Spleen (tissue), 13 donors: ENCODE measurements at places on chromosomes 1 and 21. TPM values are rescaled to one million over a fixed set of nuclear protein-coding genes. Genes with fewer than 3 reads are reported as not detected.

GRCh38 chr1:171292799-171293198, 21.2 kb upstream of the FMO4 start:
- H3K36me3 ChIP-seq = no peaks in the 10 kb centered on the region
- H3K27me3 ChIP-seq = no peaks in the 10 kb centered on the region
- no peak overlapping the region for H3K27ac ChIP-seq

- DNase-seq = no peak
- H3K36me3 ChIP-seq = no peaks in the 10 kb centered on the region
- no peak overlapping the region for H3K27ac ChIP-seq
- H3K4me1 ChIP-seq = no peaks in the 10 kb centered on the region
Measured at GRCh38 chr1:244241438-244241837, 190.4 kb downstream of the ZBTB18 start.

- no peak for DNase-seq
- no peak overlapping the region for H3K27ac ChIP-seq
- no peak overlapping the region for H3K4me3 ChIP-seq
- no peaks in the 10 kb centered on the region for H3K36me3 ChIP-seq
Measured at GRCh38 chr1:230899841-230900251, 31.5 kb upstream of the C1orf198 start.

- H3K4me1 ChIP-seq = peaks cover 8% of the 10 kb centered on the region
- H3K4me3 ChIP-seq = no peak overlapping the region
- DNase-seq = peak; percentile 72
- H3K36me3 ChIP-seq = no peaks in the 10 kb centered on the region
- no peaks in the 10 kb centered on the region for H3K27me3 ChIP-seq
- no peak overlapping the region for H3K27ac ChIP-seq
Measured at GRCh38 chr21:44982558-44983250, 42.9 kb downstream of the SLX9 start.

DNA sequence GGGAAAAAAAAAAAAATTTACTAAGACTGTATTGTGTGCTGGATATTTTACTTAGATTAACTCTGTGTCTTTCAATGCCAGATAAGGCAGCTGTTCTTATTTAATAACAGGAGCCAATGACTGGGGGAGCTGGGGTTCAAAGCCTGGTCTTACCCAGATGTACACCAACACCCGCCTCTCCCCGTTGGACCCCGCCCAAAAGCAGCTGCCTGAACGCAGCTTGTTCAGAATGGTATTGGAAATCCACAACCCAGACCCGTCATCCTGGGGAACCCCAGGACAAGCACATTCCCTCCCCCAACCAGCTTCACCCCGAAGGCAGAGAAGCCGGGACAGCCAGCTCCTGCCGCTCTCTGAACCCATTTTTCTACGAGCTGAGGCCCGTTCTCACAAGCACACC, 113.6 kb upstream of the TMPRSS2 start:
- no peak overlapping the region for H3K4me3 ChIP-seq
- no peak overlapping the region for H3K27ac ChIP-seq
- no peaks in the 10 kb centered on the region for H3K36me3 ChIP-seq
- H3K4me1 ChIP-seq = no peaks in the 10 kb centered on the region
- H3K27me3 ChIP-seq = no peaks in the 10 kb centered on the region

- H3K4me3 ChIP-seq = no peak overlapping the region
- H3K4me1 ChIP-seq = no peaks in the 10 kb centered on the region
- no peaks in the 10 kb centered on the region for H3K36me3 ChIP-seq
- H3K27me3 ChIP-seq = no peaks in the 10 kb centered on the region
Measured at GRCh38 chr1:99122039-99122438, 117.4 kb upstream of the PLPPR5 start.

DNA sequence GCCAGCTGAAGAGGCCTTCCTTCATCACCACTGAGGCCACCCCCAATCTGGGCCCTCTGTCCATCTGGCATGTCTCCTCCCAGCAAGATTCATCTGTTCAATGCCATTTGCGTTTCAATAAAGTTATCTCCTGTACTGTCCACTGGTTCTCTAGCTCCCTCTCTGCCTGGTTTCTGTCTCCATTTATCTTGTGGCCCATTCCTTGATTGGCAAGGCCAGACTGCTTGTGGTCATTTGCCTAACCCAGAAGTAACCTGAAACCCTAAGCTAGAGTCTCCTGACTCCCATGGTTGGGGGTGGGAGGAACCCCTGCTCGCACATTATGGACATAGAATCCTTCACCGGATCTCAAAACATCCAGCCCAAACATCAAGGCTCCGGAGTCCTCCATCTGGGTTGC, 2.1 kb upstream of the IPO9 start:
- H3K4me3 ChIP-seq = no peak overlapping the region
- peaks cover 11% of the 10 kb centered on the region for H3K36me3 ChIP-seq
- H3K27me3 ChIP-seq = no peaks in the 10 kb centered on the region

DNA sequence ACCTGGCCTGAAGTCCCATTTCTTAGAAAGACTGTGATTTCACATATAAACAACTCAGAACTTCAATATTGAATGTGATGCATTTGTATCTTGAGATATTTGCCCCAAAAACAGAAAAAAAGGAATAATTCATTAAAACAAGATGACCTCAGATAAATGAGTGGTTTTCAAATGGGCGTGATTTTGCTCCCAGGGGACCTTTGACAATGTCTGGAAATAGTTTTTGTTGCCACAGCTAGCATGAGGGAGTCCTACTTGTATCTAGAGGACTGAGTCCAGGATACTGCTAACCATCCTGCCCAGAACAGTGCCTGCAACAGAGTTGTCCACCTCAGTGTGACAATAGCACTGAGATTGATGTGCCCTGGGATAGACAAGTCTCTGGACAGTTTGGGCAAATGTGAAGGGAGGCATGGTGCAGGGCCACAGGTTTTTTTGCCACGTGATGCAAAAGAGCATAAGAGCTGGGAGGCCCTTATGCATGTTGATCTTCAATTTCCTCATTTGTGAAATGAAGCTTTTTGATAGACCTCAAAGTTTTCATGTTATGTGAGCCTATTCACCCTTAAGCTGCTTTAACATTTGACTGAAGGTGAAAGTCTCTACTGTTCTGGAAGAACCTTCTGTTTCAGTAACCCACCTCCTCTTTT, 46.2 kb downstream of the MAP3K7CL start:
- H3K27me3 ChIP-seq = no peaks in the 10 kb centered on the region
- DNase-seq = no peak
- H3K4me1 ChIP-seq = no peaks in the 10 kb centered on the region
- H3K27ac ChIP-seq = peak overlapping the region; percentile 11
- H3K36me3 ChIP-seq = no peaks in the 10 kb centered on the region

The KCNJ10 gene
- 3.7 TPM for polyA plus RNA-seq

The ASPM gene
- polyA plus RNA-seq = 0.77 TPM

The TCHH gene
- polyA plus RNA-seq = 0.99 TPM

The TLCD4 gene
- polyA plus RNA-seq = 0.11 TPM

The CLDN17 gene
- not detected for polyA plus RNA-seq

The TRIM67 gene
- polyA plus RNA-seq = under 0.01 TPM

The RBM11 gene
- polyA plus RNA-seq = 3.2 TPM

The TSPAN1 gene
- polyA plus RNA-seq = 2.2 TPM
